EL (cell line): ENCODE measurements at places on chromosomes 13 and 19.

DNA sequence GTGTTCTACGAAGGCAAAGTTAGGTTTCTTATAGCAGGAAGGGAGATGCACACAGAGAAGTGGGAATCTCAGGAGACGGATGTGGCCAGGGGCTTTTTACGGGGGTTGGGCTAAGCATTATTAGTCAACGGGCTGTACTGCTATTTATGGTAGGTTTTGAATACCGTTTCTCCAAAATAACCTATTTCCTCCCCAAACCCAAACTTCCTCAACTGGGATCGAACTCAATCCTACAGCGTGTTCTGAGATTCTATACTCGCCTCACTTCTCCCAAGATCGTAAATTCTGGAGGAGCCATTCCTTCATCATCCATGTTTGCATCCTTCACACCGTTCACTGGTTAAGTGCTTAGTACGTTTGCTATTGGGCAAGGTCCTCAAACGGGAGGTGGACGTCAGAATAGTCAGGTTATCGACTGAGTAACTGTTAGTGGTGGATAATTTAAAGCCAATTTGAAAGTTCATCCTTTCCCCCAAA lies 1.2 kb upstream of the TRIM13 start:
- DNase-seq = no peak

DNA sequence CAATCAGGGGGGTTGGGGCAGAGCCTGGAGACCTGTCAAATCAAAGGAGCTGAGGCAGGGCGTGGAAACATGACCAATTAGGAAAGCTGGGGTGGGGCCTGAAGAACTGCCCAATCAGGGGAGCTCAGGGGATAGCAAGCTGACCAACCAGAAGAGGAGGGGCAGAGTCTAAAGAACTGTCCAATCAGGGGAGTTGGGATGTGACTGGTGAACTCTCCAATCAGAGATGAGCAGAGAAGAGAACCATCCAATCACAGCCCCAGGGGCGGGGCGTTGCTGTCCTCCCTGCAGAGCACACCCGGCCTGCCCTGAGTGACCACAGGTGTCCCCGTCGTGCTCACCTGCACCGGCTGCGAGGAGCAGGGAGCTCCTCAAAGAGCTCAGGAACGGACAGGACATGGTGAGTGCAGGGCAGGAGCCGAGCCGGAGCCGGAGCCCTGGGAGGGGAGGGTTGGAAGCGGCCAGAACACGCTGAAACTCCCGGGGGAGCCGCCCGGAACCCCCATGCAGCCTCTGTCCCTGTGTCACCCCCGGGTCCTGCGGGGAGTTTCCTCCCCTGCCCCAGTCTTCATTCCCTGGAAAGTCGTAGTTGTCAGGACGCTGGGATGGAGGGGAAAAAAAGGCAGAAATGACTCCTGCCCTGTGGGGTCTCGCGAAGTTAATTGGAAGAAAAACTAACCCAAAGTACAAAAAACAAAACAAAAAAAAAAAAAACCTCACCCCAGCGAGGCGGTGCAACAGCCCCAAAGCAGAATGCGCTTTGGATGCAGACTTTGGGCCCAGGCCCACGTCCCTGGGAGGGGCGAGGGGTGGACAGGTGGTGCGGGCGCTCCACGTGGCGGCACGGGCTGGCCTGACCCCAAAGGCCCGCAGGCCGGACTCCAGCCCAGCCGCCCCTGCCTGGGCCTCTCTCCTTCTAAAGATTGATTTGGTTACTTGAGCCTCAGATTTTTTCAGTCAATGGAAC lies at the start of gene ZNF556:
Gene ZNF556, plus strand, starts transcription at position 311 of the 967 bp plus-strand sequence. Its CDS starts 87 bp downstream, at position 398.
- DNase-seq = no peak

DNA sequence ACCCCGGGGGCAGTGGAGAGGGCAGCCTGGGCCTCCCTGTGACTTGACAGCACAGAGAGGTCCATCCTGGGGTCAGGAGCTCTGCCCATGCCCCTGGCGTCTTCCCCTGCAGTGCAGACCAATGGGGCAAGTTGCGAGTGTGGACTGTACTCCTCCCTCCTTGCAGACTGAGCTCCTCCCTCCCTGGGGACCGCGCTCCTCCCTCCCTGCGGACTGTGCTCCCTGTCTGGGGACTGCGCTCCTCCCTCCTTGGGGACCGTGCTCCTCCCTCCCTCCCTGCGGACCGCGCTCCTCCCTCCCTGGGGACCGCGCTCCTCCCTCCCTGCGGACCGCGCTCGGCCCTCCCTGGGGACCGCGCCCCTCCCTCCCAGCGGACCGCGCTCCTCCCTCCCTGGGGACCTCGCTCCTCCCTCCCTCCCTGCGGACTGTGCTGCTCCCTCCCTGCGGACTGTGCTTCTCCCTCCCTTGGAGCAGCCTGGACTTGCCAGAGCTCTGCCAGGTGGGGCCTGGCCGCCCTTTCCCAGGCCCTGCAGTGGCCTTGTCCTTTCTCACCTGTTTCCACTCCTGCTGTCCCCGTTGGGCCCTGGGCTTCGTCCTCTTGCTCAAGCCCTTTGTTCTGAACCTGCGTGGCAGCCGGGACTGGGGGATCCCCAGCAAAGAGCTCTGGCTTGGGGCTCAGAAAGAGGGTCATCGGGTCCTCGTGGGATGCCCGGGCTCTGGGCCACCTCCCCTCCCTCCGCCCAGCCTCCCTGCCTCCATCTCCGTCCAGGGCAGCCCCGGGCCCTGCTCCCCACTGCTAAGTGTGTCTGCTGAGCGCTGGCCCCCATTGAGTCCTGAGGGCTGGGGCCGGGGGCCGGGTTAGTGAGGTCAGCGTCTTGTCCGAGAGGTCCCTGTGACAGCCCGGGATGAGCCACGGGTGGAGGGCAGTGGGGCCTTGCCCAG lies 6.8 kb downstream of the GAMT start:
- no peak for DNase-seq

GRCh38 chr13:90787007-90787406 lies 560.5 kb upstream of the MIR17HG start:
- peak; percentile 6 for DNase-seq

GRCh38 chr13:29411481-29411880 lies 184.0 kb downstream of the SLC7A1 start:
- peak; percentile 39 for DNase-seq

DNA sequence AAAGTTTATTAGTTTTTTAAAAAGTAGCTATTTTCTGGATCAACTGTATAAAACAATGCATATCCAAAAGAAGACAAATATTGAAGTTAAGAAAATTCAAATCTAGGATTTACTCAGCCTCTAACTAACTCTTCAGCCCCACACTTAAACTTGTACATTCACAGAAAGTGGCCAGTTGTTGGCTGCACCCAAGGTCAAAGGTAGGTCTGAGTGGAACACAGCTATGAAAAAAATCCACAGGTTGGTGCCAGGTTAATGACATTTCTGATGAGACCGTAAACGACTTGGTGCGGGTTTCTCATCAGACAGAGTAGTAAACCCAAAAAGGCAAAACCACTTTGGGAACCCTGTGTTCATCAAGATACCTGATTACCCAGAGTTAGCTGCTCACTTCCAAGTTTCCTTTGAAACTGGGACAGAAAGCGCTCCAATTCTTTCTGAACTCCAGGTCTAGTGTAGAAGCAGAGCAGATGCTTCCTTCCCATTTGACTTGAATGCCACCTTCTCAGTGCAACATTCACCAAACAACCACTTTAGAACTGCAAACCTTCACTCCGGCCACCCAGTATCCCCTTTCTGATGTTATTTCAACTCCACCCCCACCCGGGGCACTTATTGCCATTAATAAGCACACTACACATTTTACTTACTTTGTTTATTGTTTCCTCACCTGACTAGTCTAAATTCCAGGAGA lies 208.3 kb upstream of the STARD13 start:
- no peak for DNase-seq

GRCh38 chr13:79614250-79614918 lies 133.4 kb downstream of the NDFIP2 start:
- no peak for DNase-seq

- no peak for DNase-seq
These were observed 29.0 kb downstream of the CCDC8 start for GRCh38 chr19:46384396-46384795.
